ENCODE measurements at places on chromosomes 12 and 14.

- no peak for DNase-seq
Measured at GRCh38 chr12:125579916-125580315, 514.7 kb downstream of the AACS start.

GRCh38 chr12:57993030-57993429 lies 51.7 kb downstream of the ATP23 start:
- DNase-seq, result no peak

GRCh38 chr12:3342051-3342450 lies 149.0 kb upstream of the PRMT8 start:
- no peak for DNase-seq

DNA sequence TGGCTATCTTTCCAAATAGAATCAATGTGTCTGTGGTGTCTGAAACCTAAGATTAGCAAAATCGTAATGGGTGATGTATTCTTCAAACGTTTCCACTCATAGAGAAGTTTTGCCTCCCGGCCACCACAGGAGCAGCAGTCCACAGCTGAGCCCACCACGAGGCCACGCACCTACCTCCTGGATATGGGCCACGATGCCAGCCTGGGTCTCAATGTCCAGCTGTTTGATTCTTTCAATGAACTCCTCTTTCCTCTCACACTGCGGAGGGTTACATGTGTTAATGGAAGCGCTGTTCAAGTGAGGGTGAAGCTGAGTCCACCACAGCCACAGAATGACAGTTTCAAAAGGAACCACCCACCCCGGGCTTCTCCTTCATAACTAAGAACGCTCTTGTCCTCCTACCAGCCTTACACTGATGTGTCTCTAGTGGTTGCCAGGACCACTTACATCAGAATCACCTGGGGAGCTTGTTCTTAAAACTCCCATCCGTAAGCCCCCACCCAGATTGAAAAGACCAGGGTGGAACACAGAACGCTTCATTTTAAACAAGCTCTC lies 75.3 kb downstream of the CCDC88C start:
- no peak for DNase-seq

DNA sequence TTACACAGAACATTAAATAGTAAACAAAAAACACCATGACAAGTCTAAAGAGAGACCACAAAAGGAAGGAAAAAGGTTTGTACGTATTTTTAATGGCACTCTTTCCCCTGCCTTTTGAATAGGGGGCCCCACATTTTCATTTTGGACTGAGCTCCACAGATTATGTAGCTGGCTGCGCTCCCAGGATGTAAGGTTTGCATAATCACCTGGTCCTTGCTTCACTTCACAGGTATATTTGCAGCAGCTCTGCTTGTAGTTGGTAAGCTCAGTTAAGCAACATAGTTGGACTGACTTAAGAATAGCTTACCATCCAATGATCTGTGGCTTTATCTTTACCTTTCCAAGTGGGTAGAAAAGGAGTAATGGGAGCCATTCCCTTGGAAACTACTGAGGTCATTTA lies 454.7 kb downstream of the APAF1 start:
- no peak for DNase-seq

- DNase-seq, result no peak
Measured at GRCh38 chr14:93797536-93797935, 9.3 kb upstream of the PRIMA1 start.

GRCh38 chr14:53938136-53938837 lies 18.3 kb downstream of the BMP4 start:
- no peak for DNase-seq

DNA sequence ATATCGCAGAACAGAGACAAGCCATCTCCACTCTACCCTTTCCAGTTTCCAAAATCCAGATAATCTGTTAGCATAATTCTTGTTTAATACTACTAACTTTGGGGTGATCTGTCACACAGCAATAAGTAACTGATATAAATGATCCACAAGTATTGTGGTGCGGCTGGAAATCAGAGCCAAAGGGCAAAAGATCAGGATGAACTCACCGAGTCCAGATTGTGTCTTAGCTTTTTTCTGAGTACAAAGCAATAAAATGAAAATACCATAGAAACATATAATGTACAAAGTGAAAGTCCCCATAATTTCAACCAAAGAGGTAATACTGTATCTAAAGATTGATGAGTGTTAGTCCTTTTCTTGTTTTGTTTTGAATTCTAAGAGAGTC lies 17.4 kb downstream of the HECTD1 start:
- no peak for DNase-seq

DNA sequence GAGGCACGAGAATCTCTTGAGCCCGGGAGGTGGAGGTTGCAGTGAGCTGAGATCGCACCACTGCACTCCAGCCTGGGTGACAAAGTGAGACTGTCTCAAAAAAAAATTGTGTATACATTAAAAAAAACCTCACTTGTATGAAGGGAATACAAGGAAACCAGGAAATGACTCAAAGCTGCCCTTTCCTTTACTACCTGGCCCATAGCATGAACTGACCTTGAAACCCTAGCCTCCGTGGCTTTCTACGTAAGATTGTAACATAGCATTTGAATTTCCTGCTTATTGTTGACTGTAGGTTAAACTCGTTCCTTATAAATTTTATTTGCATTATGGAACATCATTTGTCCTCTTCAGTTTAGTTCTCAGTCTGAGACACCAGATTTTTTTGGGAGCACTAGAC lies 9.1 kb upstream of the DDX47 start:
- no peak for DNase-seq

- DNase-seq, result no peak
Measured at GRCh38 chr12:8687846-8688601, 9.8 kb upstream of the RIMKLB start.

- no peak for DNase-seq
Measured at GRCh38 chr12:14701809-14702568, 5.6 kb upstream of the GUCY2C start.

DNA sequence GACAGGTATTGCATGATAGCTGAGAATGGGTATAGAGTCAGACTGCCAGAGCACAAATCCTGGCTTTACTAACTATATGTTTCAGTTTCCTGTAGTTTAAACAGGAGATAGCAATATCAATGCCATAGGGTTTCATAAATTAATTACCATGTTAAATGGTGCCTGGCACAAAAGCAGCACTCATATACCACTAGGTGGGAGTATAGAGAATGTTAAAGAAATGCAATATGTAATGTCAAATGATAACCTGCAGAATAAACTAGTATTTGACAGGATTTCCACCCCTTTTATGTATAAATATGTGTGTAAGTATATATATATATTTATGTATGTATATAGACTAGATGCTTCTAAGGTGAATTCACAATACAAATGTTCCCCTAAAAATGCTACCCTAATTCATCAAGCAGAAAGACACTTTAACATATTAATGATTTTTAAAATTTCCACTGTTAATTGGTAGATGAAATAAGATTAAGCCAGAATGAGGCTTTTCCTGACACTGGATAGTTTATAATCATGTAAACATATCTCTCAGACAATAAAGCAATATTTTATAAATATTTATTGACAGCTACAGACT lies 8.6 kb downstream of the WDR89 start:
- DNase-seq, result no peak

- no peak for DNase-seq
Measured at GRCh38 chr14:24705840-24706239, 71.8 kb upstream of the GZMB start.

- peak; percentile 57 for DNase-seq
Measured at GRCh38 chr14:99230208-99231151, 41.5 kb downstream of the BCL11B start.

DNA sequence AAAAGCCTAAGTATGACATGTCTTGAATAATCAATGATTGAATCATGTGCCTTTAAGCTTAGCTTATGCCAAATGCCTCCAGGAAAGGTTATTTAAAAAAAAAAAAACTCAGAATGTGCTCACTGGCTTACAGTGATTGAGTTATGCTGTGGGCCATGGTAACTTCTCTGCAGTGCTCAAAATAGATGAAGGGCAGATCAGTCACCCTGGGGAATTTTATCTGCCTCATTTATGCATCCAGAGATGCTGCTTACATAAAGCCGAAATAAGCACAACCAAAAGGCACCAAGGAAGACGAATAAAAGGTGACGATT lies 118.7 kb upstream of the MDM1 start:
- DNase-seq, result no peak

GRCh38 chr12:29771786-29772185 lies 12.0 kb downstream of the TMTC1 start:
- DNase-seq, result no peak

DNA sequence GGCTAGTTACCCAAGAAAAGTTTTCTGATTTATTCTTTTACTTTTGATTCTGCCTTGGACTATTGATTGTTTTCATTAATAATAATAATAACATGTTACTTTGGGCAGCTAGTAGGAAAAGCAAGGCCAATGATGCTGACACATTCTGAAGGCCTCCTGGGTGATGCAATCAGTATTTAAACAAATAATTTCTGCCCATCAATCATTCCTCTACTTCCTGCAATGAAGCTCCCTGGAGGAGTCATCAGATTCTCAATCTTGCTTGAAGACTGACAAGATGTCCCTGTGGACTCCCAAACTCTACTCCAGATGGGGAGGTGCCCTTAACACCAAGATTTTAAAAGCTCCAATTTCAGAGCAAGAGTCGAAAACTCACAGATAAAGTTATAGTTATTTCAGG lies at the start of gene SPX:
Gene SPX, plus strand, starts transcription at position 244 of the 400 bp plus-strand sequence. CDS start 177 bp downstream, outside the sequence.
- DNase-seq, result no peak

DNA sequence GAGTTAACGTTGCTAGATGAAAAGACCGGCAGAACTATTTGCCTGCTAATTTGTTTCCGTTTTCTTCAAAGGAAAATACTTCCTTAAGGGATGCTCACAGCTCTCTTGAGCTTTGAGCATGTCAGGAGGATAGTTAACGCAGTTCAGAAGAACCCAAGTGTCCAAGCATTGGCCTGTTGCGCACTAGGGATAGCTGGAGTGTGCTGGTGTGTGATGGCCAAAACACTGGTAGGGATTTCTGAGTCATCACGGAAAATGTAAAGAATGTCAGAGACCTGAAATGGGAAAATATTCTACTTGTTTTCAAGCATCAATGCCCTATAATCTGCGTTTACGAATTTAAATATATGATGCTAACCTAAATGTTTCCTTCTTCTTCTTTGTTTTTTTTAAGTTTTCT lies 97.8 kb downstream of the VRK1 start:
- DNase-seq, result no peak

DNA sequence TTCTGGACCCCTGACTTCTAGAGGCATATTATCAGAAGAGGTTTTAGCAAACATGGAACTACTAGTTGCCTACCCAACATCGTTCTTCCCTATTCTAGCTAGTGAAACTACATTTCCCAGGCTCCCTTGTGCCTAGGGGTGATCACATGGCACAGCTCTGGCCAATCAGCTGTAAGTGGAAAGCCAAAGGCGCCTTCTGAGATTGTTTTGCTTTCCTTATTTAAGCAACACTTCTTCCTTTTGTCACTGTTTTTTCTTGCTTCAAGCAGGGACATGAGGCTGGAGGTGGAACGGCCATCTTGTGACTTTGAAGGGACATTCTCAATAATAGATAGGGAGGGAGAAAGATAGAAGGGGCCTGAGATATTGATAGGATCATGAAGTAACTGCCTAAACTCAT lies 136.7 kb downstream of the ZNF664 start:
- no peak for DNase-seq

DNA sequence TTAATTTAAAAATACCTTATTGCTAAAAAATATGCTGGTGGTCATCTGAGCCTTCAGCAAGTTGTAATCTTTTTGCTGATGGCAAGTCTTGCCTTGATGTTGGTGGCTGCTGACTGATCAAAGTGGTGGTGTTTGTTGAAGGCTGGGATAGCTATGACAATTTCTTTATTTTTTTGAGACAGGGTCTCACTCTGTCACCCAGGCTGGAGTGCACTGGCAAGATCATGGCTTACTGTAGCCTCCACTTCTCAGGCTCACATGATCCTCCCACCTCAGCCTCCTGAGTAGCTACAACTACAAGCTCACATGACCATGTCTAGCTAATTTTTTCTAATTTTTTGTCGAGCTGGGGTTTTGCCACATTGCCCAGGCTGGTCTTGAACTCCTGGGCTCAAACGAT lies 24.8 kb downstream of the PRORP start:
- no peak for DNase-seq

- DNase-seq, result no peak
Measured at GRCh38 chr14:88281447-88281846, 41.6 kb downstream of the KCNK10 start.

DNA sequence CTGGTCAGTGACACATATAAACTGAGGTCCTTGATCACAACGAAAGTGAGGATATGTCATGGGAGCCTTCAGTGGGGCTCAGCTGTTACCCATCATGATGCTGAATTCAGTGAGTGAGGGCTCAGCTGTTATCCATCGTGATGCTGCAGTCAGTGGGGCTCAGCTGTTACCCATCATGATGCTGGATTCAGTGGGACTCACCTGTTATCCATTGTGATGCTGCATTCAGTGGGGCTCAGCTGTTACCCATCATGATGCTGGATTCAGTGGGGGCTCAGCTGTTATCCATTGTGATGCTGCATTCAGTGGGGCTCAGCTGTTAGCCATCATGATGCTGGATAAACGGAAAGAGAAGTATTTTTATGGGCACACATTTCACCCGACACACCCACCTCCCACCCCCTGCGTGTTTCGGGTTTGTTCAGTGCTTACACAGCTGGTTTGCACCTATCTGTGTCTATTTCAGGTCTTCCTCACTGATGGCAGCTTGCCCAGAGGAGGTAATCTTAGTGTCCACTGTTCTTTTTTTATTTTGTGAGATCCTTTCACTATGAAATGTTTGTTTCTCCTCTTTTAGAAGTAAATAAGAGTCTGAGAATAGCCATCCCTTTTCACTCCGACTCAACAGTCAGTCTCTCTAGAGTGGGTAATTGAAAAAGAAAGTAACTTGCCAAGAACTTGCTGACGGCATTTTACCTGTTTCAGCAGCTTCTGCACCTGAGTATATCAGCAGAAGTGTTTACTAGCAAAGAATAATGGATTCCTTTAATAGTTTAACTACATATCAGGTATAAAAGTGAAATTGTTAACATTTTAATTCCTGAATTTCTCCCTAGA lies 183.0 kb downstream of the ERC1 start:
- no peak for DNase-seq

- DNase-seq, result no peak
Measured at GRCh38 chr14:81402123-81402495, 2.0 kb upstream of the STON2 start.

- no peak for DNase-seq
Measured at GRCh38 chr12:109100741-109101140, 3.3 kb downstream of the UNG start.

DNA sequence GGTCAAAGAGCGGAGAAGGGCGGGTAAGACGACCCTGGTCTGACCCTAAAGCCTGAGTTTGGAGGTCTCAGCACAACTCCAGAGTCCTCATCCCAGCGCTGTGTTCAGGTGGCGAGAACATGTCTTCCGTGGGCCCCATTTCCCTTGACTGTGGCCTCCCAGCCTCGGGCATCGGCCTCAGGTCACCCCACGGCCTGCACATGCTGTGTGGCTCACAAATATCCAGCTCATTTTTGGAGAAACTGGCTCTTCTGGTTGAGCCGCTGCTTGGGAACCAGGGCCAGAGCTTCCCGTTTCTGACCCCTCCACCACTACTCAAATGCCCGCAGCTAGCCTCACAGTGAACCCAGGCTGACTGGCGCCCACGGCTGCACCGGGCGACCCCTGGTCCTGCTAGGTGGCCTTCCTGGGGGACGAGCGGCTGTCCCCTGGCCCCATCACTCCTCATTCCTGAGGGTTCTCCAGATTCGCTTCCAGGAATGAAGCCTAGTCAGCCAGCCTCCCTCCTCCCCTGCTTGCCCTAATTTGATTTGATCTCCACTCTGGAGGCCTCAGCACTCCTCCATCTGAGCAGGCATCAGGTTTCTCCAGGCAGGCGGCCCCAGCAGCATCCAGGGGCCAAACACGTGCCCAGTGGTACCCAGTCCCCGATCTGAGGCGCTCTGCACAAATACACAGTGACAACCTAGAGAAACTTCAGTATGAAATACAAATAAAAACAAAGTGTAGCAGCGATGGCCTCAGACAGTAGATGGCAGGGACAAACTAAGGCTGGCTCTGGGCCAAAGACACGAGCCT lies 4.7 kb downstream of the P2RX2 start:
- DNase-seq, result no peak
